ENCODE measurements at places on chromosomes 3 and 15.

GRCh38 chr3:37852097-37852496 lies 9.6 kb upstream of the CTDSPL start:
- DNase-seq: no peak

GRCh38 chr3:99626417-99626788 lies 12.0 kb upstream of the COL8A1 start:
- no peak for DNase-seq

DNA sequence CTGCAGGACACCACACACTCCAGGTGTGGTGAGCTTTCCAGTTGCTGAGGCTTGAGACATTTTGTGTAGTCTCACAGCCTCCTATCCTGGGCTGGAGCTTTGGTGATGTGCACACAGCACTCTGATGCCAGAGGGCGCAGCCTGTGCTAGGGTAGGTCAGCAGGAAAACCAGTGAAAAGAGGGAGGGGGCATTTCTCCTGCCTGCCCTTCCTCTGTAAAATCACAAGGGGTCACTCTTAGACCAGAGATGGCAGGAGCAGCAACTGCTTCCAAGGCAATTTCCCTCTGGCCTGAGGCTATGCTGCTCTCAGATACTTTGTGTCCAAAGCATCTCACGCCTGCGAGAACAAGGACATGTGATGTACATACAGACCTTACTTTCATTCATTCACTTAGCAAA lies 16.5 kb upstream of the MUSTN1 start:
- DNase-seq: no peak

- no peak for DNase-seq
Observed at GRCh38 chr15:85456798-85457197, 76.4 kb downstream of the AKAP13 start.
